ENCODE measurements at places on chromosomes 6 and 20.

GRCh38 chr6:130240232-130240631, 17.5 kb upstream of the SAMD3 start:
- no peak for DNase-seq

- no peak for DNase-seq
Measured at GRCh38 chr20:9440892-9441291, 73.5 kb upstream of the LAMP5 start.

DNA sequence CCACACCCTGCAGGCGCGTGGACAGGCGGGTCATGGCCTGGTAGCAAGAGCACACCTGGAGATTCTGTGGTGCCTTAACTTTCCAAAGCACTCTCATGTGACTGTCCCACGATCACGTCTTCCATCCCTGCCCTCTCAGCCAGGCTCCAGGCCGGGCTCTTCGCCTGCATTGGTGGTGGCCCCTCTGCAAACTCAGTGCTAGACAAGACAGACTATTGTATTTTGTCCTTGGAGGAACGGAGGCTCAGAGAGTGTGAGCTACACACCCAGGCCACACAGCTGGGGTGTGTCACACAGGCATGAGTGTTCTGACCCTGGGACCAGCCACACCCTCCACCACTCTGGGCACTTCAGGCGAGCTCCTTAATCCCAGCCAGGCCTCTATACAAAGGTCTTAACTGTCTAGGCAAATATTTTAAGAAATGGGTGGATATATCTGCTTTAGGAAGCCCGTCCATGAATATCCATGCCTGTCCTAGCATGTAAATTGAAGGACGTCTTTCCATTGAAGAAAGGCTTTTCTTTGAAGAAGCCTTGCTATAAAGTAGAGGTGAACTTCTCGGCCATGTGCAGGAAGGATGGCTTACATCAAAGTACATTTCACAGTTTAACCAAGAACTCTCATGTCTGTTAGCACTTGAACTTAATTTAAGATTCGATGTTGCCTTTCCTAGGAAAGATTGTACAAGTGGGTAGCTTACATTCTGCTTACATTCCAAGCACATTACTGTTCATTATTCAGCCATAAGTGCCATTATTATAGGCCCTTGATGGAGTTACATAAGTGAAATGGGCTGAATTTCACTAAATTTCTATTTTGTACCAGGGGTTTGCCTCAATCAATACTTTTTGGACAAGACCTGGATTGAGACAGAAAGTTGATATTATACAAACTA, 263.9 kb downstream of the DLL1 start:
- DNase-seq: no peak

- DNase-seq: no peak
Measured at GRCh38 chr20:52270001-52270606, 78.5 kb upstream of the ZFP64 start.

DNA sequence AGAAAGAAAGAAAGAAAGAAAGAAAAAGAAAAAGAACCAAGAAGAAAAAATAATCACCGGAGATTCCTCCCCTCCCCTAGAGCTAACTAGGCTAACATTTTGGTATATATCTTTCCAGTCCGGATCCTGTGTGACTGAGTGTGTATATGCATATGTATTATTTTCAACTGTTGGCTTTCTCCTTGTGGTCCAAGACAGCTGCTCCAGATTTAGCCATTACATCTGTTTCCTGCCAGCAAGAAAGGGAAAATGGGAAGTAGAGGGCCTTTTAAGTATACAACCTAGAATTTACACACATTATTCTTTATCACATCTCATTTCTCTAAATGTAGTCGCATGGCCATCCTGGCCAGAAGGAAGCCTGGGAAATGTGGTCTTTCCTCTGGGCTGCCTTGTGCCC, 15.2 kb downstream of the SLC52A3 start:
- DNase-seq: no peak

DNA sequence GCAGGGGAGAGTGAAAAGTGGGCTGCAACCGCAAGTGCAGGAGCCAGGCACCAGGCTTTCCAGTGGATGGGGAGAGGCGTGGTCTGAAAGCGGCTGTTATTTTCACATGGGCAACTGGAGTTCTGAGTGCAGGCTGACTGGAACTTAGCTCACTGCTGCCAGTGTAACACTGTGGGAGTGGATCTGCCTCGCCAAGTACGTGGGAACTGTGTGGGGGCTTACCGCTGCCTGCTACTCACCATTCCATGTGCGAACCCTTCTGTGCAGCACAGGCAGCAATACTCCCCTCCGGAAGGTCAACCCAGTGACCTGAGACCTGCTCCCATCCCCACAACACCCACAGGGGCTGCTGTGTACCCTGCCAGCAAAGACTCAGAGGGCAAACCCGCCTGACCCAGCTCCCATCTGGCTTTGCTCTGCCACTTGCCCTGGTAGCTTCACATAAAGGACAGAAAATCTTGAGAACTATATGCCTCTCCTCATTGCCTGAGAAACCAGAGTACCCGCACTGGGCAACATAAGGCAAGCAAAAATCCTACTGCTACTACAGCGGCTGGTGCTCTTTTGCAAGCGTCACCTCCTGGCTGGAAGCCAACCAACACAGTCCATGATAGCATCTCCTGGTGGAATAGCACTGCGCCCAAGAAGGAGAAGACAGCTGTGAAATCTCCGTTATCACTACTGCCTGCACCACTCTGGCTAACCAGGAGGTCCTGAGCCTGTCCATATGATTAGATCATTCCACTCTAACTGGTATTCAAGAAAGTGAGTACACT, 54.4 kb upstream of the SIRPG start:
- DNase-seq: no peak

GRCh38 chr20:35511814-35512420, 17.5 kb downstream of the C20orf173 start:
- peak; percentile 38 for DNase-seq

GRCh38 chr6:80502871-80503270, 396.4 kb downstream of the BCKDHB start:
- no peak for DNase-seq

- no peak for DNase-seq
Measured at GRCh38 chr6:7959453-7959852, 48.9 kb upstream of the TXNDC5 start.

- DNase-seq: no peak
Measured at GRCh38 chr20:1499528-1500420, 8.6 kb upstream of the SIRPB2 start.

GRCh38 chr20:37775200-37775599, 81.4 kb downstream of the CTNNBL1 start:
- DNase-seq: no peak

GRCh38 chr6:83884523-83884922, 25.0 kb downstream of the CYB5R4 start:
- peak; percentile 60 for DNase-seq

DNA sequence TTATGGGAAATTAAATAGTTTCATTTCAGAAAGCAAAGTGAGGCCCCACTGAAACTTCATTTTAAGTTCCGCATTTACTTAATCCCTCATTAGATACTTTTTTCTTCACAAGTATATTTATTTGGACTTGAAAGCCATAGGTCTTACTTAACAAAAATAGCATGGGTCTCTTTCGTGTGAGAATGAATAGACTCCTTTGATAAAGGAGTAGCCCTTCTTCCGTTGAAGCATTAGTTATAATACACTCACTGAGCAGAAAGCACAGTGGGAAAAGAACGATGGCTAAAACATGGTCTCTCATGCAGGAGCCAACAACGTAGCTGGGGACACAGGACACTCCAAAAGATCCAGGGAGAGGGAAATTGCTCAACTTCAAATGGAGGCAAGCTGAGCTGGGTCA, 130.4 kb downstream of the SLC23A2 start:
- DNase-seq: no peak

GRCh38 chr6:131001111-131001736, 61.8 kb downstream of the EPB41L2 start:
- no peak for DNase-seq

GRCh38 chr6:41214559-41215238, 13.4 kb upstream of the TREML4 start:
- DNase-seq: no peak

- peak; percentile 66 for DNase-seq
Measured at GRCh38 chr6:32047855-32048766, 9.9 kb downstream of the CYP21A2 start.

GRCh38 chr20:14559612-14560011, 222.2 kb upstream of the FLRT3 start:
- DNase-seq: no peak

- DNase-seq: no peak
Measured at GRCh38 chr6:39587080-39587479, 138.1 kb downstream of the KIF6 start.

DNA sequence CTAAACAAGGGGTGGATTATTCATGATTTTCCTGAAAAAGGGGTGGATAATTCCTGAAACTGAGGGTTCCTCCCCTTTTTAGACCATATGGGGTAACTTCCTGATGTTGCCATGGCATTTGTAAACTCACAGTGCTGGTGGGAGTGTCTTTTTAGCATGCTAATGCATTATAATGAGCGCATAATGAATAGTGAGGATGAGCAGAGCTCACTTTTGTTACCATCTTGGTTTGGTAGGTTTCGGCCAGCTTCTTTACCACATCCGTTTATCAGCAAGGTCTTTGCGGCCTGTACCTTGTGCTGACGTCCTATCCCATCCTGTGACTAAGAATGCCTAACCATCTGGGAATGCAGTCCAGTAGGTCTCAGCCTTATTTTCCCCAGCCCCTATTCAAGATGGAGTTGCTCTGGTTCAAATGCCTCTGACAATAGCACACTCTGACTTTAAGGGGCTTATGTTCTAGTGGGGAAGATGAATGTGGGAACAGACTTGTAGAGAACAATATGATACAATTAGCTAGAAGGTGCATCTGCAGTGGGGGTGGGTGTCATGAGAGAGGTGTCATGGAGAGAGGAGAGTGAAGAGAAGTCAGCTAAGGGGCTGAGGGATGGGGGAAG, 4.2 kb upstream of the GPR31 start:
- no peak for DNase-seq

DNA sequence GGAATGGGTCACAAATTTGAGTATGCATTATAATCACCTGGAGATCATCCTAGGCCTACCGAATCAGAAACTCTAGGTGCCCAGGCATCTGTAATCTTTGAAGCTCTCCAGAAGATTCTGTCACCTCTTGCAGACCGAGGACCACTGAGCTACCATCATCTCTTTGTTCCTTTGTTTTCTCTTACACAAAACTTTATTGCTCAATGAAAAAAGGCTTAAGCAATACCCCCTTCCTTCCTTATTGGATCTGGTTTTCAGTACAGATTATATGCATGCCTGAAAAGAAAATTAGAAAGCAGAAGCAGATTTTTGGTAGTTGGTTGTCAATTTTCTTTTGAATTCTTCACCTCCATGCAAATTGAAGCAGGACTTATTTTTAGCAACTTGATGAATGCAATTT, 31.3 kb downstream of the STX11 start:
- DNase-seq: no peak

- no peak for DNase-seq
Measured at GRCh38 chr6:144317736-144318135, 32.6 kb downstream of the UTRN start.

All from cerebellum (tissue), 4 donors.